ENCODE measurements at places on chromosomes 11 and 22. TPM values are rescaled to one million over a fixed set of nuclear protein-coding genes. Genes with fewer than 3 reads are reported as not detected.

The FJX1 gene
- total RNA-seq: 14.9 TPM

- no peak overlapping the region for H3K4me3 ChIP-seq
- no peak for DNase-seq
- no peaks in the 10 kb centered on the region for H3K4me1 ChIP-seq
- H3K27me3 ChIP-seq: no peaks in the 10 kb centered on the region
Measured at GRCh38 chr11:1437500-1437899, 47.8 kb downstream of the BRSK2 start.

GRCh38 chr11:46378296-46378695 is 3.2 kb upstream of the MDK start:
- peaks cover 9% of the 10 kb centered on the region for H3K36me3 ChIP-seq
- H3K4me1 ChIP-seq: no peaks in the 10 kb centered on the region
- no peak overlapping the region for H3K4me3 ChIP-seq

- no peak overlapping the region for H3K27ac ChIP-seq
- no peaks in the 10 kb centered on the region for H3K36me3 ChIP-seq
- H3K4me1 ChIP-seq: peaks cover 43% of the 10 kb centered on the region
- no peak for DNase-seq
Measured at GRCh38 chr11:86171627-86172026, 72.9 kb upstream of the EED start.

The TIMP3 gene
- total RNA-seq: 35.0 TPM

The OR2AT4 gene
- total RNA-seq: not detected

The ATP5MG gene
- 165 TPM for total RNA-seq

The MMP12 gene
- not detected for total RNA-seq

The DBX1 gene
- total RNA-seq: 2.5 TPM

DNA sequence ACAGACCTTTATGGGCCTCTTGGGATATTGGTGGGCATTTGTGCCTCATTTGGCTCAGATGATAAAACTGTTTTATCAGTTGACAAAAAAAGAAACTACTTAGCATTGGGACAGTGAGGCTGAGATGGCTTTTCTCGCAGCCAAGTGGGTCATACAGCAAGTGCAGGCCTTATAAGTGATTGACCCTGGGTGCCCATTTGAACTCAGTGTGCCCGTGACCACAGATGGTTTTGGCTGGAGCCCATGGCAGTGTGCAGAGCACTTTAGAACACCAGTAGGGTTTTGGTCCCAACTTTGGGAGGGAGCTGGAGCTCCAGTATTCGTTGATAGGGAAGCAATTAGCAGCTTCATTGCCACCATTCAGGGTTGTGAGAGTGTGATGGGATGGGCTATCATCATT is 404.5 kb upstream of the LARGE1 start:
- H3K36me3 ChIP-seq: no peaks in the 10 kb centered on the region
- H3K27ac ChIP-seq: no peak overlapping the region
- no peak overlapping the region for H3K4me3 ChIP-seq
- no peaks in the 10 kb centered on the region for H3K27me3 ChIP-seq
- DNase-seq: no peak

The NUMA1 gene
- 162 TPM for total RNA-seq

The GGTLC2 gene
- total RNA-seq: not detected

- DNase-seq: no peak
- no peaks in the 10 kb centered on the region for H3K27me3 ChIP-seq
- H3K4me3 ChIP-seq: no peak overlapping the region
- no peaks in the 10 kb centered on the region for H3K36me3 ChIP-seq
- H3K27ac ChIP-seq: no peak overlapping the region
Measured at GRCh38 chr22:39431216-39431801, 25.5 kb upstream of the MGAT3 start.

GRCh38 chr11:117610901-117611300 is 186.1 kb downstream of the DSCAML1 start:
- no peak overlapping the region for H3K27ac ChIP-seq
- DNase-seq: no peak
- no peak overlapping the region for H3K4me3 ChIP-seq
- H3K36me3 ChIP-seq: no peaks in the 10 kb centered on the region
- H3K4me1 ChIP-seq: no peaks in the 10 kb centered on the region

The RAC2 gene
- not detected for total RNA-seq

The ATG2A gene
- total RNA-seq: 7.4 TPM

Data from SJCRH30 (cell line).